ENCODE measurements at places on chromosomes 2 and 18. TPM values are rescaled to one million over a fixed set of nuclear protein-coding genes. Genes with fewer than 3 reads are reported as not detected.

GRCh38 chr2:241092677-241093076 is 9.4 kb downstream of the MTERF4 start:
- DNase-seq = no peak

GRCh38 chr2:194102546-194102945 is 1554.5 kb upstream of the SLC39A10 start:
- no peak for DNase-seq

DNA sequence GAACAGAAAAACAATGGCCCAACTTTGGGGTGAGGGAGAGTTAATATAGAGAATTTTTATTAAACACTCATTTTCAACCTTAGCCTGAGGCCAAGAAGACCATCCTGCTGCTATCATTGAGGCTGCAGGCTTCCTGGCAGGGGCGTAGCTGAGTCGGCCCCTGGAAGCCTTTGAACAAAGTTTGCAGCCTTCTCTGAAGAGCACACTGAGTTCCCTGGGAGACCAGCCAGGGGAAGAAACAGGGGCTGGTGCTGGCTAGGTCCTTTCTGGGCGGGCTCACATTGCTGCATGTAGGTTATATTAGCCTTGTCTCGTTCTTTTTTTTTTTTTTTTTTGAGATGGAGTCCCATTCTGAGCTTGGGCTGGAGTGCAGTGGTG is 126.8 kb upstream of the HS6ST1 start:
- DNase-seq = no peak

GRCh38 chr18:45958027-45958426 is 9.1 kb downstream of the EPG5 start:
- no peak for DNase-seq

DNA sequence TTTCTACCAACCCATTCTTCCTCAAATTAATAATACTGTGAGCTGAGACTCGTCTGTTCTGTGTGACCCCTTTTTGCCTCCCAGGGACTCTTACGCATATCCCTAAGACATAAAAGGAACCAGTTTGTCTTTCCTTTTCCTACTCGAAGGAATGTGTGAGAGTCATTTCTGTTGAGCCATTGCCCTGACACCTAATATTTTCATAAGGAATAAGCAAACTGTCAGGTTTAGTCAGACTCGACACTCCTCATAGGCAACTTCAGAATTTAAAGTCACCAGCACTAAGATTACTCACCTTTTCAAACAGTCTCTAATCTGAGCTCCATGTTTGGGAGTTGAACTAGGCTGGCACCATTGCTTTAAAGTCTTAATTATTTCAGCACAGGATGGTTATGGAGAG is 305.5 kb downstream of the IKZF2 start:
- no peak for DNase-seq

GRCh38 chr2:31236433-31237205 is 2.7 kb downstream of the EHD3 start:
- no peak for DNase-seq

GRCh38 chr2:47265158-47265557 is 110.0 kb upstream of the STPG4 start:
- DNase-seq = no peak

DNA sequence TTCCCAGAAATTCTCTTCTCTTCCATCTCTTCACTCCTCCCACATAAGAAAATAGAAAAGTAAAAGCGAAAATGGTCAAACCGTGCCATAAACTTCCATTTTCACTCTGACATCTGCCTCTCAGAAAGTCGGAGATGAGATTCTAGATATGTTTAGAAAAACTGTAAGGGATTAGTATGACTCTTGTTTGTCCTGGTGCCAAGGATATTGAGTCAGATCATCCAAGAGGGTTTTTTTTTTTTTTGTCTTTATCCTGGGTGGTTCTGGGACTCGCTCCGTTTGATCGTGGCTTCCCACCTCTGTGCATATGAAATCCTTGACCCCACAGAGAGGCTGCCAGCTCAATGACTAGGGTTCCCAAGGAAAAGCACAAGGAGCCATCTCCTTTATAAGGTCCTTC is 17.3 kb downstream of the EN1 start:
- DNase-seq = no peak

- DNase-seq = no peak
Measured at GRCh38 chr18:36330435-36331052, 33.0 kb downstream of the FHOD3 start.

DNA sequence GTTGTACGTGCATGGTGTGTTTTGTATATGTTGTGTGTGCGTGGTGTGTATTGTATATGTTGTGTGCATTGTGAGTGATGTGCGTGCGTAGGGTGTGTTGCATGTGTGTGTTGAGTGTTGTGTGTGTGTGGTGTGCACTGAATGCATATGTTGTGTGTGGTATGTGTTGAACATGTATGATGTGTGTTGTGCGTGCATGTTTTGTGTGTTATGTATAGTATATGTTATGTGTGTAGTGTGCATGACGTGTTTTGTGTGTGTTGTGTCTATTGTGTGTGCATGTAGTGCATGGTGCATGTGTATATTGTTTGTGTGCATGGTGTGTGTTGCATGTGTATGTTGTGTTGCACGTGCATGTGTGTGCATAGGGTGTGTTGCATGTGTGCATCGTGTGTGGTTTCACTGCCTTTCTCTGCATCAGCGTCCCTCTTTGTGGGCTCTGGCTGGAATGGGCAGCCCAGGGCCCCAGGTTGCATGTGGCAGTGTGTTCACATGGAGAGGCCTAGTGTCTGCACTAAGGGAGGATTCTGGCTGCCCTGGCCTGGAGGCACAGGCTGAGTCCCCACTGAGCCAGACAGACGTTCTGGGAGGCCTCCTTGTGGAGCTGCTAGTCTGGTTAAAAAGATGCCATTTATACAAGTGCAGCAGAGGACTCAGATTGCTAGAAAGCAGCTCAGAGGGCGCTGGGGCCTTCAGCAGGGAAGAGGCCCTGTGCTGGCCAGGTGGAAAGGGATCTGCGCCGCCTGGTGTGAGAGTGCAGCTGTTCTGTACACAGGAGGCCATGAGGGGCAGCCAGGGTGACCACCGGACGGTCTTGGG is 107.2 kb downstream of the FAM168B start:
- no peak for DNase-seq

DNA sequence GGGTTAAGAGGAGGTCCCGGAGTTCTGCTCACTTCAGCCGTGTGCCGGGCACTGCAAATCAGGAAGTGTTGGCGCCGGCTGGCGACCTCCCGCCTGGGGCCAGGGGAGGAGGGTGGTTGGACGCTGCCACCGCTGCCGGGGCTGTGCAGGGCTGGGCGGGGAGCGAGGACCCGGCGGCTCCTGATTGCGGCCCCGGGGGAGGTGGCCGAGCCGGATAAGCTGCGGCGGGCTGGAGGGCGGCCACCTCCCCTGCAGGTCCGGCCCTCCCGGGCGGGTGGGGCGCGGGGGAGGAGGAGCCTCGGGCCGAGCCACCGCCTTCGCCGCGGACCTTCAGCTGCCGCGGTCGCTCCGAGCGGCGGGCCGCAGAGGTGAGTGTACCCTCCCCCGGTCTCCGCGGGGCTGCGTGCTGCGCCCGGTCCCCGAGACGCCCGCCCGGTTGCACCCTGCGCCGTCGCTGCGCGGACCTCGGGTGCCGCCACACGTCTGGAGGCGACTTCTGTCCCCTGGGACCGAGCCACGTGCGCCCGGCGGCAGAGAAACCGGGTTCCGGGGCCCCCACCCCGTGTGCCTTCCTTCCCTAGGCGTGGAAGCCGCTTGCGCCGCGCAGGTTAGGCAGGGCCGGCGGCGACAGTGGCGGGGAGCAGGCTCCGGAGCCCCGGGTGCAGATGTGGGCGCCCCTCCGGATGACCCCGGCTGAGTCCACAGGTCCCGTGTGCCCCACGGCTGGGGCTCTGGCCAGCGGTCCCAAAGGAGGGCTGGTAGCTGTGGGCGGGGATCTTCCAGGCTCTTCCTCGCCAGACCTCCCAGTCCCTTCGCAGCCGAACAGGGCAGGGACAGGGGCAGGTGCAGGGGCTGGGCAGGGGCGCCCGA is at the start of gene STEAP3:
STEAP3 (plus strand) TSS at position 314 of the 870 bp plus-strand sequence. CDS start 7,179 bp downstream, outside the sequence.
- DNase-seq = peak; percentile 38

- DNase-seq = no peak
Measured at GRCh38 chr2:36464006-36464721, 108.6 kb downstream of the CRIM1 start.

- DNase-seq = no peak
Measured at GRCh38 chr2:240437551-240437860, 2.0 kb downstream of the GPC1 start.

DNA sequence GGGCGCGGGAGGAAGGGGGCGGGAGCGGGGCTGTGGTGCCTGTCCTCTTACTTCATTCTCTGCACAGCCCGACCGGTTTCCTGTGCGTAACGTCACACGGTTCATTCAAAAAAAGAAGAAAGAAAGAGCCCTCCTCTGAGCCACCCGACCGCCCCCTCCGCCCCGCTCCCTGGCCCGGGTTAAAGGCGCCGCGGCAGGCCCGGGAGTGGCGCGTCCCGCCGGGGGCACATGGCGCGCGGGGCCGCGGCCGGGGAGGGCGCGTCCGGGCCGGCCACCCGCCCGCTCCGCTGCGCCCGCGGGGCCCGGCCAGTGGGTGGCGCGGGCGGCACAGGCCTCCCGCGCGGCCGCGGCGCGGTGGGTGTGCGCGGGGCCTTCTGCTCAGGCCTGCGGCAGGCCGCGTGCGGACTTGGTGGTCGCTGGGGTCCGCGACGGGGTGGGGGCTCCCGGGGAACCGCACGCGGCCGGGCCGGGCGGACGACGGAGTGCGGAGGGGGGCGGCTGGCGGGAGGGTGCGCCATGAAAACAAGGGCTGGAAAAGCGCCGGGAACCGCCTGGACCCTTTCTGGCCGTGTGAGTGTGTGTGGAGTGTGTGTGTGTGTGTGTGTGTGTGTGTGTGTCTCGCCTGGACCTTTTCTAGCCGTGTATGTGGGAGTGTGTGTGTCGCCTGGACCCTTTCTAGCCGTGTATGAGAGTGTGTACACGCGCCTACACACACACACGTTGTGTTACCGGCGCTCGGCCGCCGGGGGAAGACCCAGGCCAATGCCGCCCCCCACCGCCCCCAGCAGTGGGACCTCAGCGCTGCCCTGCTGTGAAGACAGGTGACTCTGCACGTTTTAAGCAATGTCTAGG is 780 bp upstream of the BCL2 start:
- peak; percentile 78 for DNase-seq

DNA sequence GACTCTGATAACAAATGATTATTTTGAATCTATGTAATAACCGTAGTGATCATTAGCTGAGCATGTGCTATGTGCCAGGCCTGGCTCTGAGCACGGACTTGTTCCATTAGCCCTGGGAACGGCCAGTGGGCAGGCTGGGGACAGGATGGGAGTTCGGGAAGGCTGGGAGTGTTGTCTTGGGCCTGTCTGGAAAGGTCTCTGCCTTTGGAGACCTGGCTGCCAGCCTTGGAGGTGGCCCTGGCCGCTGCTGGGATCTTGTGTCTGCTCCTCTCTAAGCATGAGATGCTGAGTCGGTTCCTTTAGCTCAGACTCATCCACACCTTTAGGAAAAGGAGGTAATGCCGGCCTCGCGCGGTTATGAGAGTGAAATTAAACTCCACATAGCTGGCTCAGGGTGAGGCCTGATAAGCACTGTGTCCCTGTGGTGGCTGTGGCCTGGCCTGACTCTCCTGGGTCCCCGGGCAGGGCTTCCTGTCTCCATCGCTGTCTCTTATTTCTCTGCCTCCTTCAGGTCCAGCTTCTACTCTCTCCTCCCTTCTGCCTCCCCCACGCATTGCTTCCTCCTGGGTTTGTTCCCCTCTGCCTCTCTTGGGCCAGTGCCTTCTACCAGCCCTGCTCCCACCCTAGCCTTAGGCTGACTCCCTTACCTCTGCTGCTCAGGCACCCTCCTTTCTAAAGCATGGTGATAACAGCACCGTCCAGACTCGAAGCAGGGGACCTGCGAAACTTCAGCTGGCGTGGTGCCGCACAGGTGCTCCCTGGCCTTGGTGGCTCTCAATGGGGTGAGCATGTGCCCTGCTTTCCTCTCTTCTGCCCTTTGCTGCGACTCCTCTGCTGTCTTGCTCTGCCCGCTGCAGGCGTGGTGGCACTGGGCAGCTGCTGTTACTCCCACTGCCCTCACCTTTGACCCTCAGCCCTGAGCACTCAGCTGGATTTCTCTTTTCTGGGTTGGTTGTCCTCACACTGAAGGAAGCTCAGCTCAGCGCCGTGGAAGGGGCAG is 41.8 kb downstream of the NCK2 start:
- DNase-seq = no peak

DNA sequence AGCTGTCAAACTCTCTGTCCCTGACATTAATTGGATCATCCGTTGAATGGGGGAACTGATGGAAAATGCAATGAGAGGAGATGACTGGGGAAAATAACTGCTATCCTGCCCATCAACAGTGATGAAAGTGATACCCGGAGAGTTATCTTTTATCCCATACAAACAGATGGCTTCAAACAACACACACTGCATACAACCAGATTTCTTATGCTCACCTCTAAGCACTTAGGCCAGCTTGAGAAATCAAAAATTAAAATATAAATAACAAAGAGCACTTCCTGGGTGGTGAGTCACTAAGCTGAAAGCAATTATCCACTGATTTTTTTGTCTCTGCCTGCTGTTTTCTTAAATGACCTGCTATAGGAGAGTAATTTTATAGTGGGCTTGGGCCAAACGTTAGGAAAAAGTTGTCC is 237.6 kb upstream of the RGPD4 start:
- no peak for DNase-seq

GRCh38 chr18:62138461-62139235 is 48.2 kb downstream of the PIGN start:
- no peak for DNase-seq

NEU2 gene
- not detected for total RNA-seq

RGPD3 gene
- 0.27 TPM for total RNA-seq

DSG4 gene
- total RNA-seq = not detected

RIT2 gene
- not detected for total RNA-seq

GEN1 gene
- total RNA-seq = 141 TPM

EML6 gene
- total RNA-seq = 25.3 TPM

CCDC141 gene
- 38.8 TPM for total RNA-seq

LCT gene
- total RNA-seq = not detected

ITPRIPL1 gene
- 2.7 TPM for total RNA-seq

HOXD12 gene
- not detected for total RNA-seq

IL36RN gene
- total RNA-seq = not detected

RAB11FIP5 gene
- 3.2 TPM for total RNA-seq

Measured in activated B cell treated with CpG ODN at 0.5 μM for 24 hours (primary cell).